IMR-90 (cell line): ENCODE measurements at places on chromosomes 12 and 14. TPM values are rescaled to one million over a fixed set of nuclear protein-coding genes. Genes with fewer than 3 reads are reported as not detected.

RNF34 gene
- 33.2 and 39.4 TPM in 2 replicates for polyA plus RNA-seq

TSPAN19 gene
- not detected in 2 replicates for polyA plus RNA-seq

KITLG gene
- polyA plus RNA-seq = 11.1 and 14.5 TPM in 2 replicates

BMP4 gene
- 3.6 and 4.2 TPM in 2 replicates for polyA plus RNA-seq

PRB2 gene
- polyA plus RNA-seq = not detected in 2 replicates

C12orf56 gene
- polyA plus RNA-seq = 0.09 TPM in 1 of 2 replicates, not detected in the other

SERPINA5 gene
- polyA plus RNA-seq = not detected in 2 replicates

PCED1B gene
- polyA plus RNA-seq = 2.0 and 2.6 TPM in 2 replicates

KRT75 gene
- not detected in 2 replicates for polyA plus RNA-seq
